NCI-H2029 (cell line): ENCODE measurements at places on chromosomes 2 and 18.
A peak's percentile ranks its signal among the peaks of the same experiment; 100 is the strongest.

- DNase-seq, result no peak
Measured at GRCh38 chr2:21358976-21359375, 235.2 kb downstream of the TDRD15 start.

DNA sequence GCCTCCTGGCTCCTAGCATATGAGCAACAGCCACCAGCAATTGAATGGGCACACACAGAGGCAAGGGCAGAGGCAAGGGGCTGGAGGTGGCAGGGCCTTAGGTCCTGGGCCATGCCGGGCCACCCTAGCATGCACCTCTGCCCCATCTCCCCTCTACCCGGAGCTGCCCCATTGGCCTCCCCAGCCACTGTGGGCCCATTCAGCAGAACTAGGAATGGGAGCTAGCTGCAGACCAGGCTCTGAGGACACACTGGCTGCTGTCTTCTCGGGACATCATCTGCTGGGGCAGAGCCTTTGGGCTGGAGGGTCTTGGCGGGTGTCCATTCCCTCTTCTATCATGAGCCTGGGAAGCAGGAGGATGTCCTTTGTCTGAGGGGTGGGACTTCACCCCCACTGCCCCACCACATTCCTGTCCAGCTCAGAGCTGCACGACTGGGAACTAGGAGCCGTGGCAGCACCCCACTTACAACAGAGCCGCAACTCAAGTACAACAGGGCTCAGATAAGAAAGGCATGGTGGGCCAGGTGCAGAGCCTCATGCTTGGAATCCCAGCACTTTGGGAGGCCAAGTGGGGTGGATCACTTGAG is 800 bp downstream of the VIL1 start:
- DNase-seq, result no peak

DNA sequence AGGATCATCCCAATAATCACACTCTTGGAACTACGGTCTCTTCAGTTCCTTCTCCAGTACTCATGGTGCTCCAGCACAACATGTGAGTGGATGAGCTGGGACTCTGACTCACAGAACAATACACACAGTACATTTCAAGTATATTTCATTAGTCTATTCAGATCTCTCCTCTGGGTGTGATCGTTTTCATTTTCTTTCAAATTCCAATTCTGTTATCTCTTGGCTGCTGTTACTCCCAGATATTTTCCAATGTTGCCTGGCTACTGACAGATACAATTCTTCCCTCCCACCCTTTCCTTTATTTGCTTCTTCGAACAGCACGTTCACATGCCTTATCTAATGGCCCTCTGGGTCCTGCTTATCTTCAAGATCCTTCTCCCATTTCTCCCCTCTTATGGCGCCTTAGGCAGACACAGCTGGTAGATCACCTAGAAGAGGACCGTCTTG is 216.0 kb downstream of the ACKR3 start:
- no peak for DNase-seq

- peak; percentile 35 for DNase-seq
Measured at GRCh38 chr2:233349005-233349998, 5.0 kb upstream of the DGKD start.

DNA sequence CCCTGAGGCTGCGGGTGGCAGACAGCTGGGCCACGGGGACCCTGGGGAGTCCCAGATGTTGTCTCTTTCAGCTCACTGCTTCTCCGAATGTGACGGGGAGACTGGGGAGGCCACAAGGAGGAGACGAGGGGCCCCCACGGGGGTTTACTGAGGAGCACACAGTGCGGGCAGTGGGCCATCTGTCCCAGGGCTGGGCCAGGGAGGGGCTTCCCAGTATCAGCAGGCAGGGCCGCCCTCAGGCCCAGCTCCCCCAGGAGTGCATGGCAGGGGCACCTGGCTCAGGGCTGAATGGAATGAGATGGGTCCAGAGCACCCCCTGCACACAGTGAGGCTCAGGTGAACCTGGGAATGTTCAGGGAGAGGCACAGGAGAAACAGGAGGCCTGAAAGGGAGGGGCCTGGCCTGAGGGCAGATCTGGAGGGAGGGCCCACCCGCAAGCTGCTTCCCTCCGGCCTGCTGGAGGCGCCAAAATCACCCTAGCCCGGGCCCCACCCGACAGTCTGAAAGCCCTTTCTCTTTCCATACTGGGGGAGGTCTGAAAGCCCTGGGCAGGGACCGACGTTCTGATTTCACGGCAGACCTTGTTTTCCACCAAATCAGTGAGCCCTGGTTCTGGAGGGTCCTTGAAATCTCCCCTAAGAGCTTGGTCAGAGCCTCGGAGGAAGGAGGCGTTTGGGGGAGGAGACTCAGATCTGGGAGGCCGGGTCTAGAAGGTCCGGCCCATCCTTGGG is 35.5 kb upstream of the PTMA start:
- DNase-seq, result peak; percentile 88
